ENCODE measurements at places on chromosomes 4 and X. TPM values are rescaled to one million over a fixed set of nuclear protein-coding genes. Genes with fewer than 3 reads are reported as not detected.

DNA sequence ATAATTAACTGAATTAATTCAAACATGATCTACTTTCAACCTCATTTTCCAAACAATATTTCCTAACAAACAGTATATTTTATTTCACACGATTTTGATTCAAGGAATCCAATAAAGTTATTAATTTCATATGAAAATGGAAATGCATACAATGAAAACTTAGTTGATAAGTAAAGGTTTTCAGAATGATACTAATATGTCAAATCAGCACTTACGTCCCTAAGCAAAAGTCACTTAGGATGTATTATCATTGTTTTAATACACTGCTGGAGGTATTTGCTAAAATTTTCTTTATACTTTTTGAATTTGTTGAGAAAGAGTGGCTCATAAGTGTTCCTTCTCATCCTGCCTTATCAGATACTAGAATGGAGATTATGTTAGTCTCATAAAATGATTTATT lies 266.8 kb upstream of the PUDP start:
- DNase-seq, result no peak

DNA sequence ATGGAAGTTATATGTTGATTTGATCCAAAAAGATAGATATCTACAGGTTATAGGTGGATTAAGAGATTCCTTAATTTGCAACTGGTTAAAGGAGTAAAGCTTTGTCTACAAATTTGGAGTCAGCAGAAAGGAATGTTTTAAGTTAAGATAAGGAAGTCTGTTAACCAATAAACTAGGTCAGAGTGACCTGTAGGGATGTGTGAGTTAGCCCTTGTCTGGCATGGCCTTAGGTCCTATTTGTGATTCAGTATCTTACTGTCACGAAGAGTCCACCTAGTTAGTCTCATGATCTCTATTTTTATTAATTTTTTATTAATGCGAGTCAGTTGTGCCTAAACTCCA lies 230.8 kb downstream of the INPP4B start:
- DNase-seq, result no peak

Gene UGT2B7
- not detected for total RNA-seq

Gene DRD5
- total RNA-seq, result not detected

Gene SH2D1A
- 1.4 TPM for total RNA-seq

Gene CSAG3
- total RNA-seq, result not detected

DNA sequence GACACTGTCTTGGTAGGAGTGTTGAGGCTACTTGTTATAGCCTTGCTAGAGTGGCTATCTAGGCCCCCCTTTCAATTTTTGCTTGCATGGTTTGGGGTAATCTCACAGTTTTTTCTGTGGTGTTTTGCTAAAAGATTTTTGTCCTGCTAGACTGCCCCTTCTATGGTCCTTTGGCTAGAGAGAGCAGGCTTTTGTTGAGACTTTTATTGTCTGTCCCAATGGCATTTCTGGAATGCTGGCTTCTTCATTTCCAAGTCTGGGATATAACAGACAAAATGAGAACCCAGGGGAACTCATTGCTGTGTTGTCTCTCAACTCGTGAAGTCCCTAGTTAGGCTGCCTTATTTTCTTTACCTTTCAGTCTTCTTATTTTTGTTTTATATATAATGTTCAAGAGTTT lies 160.2 kb upstream of the ZC4H2 start:
- DNase-seq, result no peak

GRCh38 chr4:182174979-182175378 lies 68.2 kb upstream of the TENM3 start:
- DNase-seq, result no peak

DNA sequence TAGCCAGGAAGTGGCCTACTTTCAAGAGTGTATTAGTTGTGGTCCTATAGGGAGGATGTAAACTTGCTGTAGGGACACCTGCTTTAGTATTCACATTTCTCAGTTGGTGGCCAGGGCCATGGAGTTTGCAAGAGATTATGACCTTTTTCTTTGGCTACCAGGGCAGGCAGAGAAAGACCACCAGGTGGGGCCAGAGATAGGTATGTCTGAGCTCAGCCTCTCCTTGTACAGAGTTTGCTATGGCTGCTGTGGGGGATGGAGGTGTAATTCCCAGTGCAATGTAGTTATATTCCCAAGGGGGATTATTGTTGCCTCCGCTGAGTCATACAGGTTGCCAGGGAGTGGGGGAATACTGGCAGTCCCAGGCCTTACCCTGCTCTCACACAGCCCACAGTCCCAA lies 26.3 kb upstream of the DACH2 start:
- DNase-seq, result no peak

Gene CCDC149
- 30.1 TPM for total RNA-seq

Gene HS3ST1
- 0.14 TPM for total RNA-seq

DNA sequence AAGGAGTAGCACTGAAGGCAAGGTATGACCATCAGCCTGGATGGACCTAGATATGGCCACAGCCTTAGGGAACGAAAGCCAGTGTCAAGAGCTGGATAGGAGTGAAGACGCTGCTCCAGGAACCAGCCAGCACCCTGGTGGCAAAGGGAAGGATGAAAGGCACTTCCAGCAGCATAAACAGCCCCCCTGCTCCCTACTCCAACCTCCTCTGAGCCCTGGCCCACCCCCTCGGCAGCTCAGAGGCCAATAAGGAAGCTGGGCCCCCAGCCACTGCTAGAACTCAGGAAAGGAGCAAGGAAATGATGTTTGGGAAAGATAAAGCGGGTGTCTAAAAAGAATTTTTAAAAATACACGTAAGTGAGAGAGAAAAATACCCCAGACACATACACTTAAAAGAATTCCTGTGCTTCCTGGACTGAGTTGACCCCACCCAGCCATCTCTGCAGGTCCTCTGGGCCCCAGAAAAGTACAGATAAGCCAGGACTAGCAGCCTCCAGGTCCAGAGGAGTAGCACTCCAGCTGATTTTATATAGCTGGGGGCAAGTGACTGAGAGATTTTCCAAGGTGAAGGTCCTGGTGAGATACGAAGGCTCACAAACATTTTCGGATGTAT lies 170.4 kb downstream of the SHROOM4 start:
- no peak for DNase-seq

GRCh38 chrX:51878056-51878455 lies 15.4 kb upstream of the MAGED1 start:
- DNase-seq, result no peak

Gene GLUD2
- total RNA-seq, result 2.5 TPM

DNA sequence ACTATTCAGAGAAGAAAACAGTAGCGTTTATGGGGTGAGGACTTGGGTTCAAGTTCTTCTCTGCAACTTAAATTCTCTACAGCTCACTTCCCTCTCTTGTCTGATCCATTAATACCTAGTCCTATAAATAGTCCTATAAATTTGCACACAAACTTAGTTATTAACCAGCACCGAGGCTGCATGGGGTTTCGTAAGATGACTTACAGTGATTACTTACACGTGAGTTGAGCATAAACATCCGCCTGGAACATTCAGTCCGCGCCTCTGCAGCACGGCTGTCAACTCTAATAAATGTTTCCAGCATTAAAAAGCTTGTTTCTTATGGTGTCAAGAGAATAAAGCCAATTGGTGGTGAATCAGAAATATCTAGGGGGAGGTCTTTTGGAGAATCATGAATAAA lies 103.0 kb upstream of the ENPP6 start:
- no peak for DNase-seq
